ENCODE measurements at places on chromosomes 6 and 20.

GRCh38 chr6:38387461-38387860, 252.3 kb downstream of the BTBD9 start:
- no peak for DNase-seq

DNA sequence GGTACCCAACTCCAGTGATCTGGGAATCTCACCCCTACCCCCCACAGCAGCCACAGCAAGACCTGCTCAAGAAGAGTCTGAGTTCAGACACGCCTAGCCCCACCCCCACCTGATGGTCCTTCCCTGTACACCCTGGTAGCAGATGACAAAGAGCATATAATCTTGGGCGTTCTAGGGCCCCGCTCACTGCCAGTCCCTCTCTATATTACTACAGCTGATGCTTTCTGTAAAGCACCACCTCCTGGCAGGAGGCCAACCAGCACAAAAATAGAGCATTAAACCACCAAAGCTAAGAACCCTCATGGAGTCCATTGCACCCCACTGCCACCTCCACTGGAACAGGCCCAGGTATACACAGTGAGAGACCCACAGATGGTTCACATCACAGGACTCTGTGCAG, 42.3 kb upstream of the FAM210B start:
- DNase-seq = no peak

- no peak for DNase-seq
These were observed 306.3 kb upstream of the IRAK1BP1 start for GRCh38 chr6:78561015-78561414.

DNA sequence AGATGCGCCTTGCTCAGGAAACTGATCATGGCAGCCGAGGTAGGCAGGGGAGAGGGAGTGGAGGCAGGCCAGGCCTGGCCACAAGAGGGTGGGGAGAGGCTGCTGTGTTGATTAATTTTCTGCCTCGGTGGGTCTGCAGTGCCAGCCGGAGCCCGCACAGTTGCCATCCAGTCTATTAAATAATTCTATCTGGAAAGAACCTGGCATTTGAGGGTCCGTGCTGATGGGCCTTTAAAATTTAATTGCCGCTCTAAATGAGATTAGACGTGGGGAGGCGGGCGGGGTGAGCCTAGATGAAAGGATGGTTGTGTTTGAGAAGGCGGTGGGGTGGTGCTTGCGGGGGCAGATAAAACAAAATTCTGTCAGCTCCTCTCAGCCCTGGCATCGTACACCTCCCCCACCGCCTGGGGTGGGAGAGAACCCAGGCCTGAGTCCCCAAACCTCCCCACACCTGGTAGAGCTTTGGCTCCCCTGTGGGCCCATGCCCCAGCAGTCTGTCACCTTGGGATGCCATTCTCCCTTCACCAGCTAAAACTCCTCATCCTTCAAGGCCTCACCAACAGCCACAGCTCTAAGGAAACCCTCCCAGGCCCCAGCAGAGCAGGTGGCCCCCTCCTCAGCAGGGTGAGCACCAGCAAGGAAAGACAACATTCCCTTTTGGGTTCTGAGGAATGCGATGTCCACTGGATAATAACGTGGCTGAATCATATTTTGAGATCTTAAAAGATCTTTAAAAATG, 167.3 kb downstream of the GRM4 start:
- DNase-seq = no peak

DNA sequence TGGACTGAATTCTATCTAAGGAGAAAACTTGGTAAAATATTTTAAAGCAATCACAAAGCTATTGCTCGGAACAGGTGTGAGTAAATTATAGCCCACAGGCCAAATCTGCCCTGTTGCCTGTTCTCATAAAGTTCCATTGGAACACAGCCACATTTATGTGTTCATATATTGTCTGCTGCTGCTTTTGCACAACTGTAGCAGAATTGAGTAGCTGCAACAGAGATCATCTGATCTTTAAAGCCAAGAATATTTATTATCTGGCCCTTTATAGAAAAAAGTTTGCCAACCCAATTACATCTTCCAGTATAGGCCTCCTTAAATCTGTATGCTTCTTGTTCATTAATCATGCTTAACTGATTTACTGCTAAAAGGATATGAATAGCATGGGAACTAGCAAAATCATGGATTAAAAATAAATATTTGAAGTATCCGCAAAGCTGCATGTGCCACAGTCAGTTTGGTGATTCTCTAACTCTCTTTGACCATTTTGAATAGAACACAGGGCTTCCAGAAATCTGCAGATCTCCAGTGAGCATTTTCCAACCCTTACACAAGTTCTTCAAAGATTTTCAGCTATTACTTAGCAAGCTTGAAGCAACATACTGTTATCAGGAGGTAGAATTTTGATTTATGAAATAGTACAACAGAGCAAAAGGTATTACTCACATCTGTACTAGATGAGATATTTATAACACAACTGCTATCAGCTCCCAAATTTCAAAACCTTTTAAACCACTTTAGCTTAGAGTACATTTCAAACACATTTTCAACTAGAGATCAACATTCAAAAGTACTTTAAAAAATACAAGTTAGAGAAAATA, 312.6 kb upstream of the ID4 start:
- no peak for DNase-seq

DNA sequence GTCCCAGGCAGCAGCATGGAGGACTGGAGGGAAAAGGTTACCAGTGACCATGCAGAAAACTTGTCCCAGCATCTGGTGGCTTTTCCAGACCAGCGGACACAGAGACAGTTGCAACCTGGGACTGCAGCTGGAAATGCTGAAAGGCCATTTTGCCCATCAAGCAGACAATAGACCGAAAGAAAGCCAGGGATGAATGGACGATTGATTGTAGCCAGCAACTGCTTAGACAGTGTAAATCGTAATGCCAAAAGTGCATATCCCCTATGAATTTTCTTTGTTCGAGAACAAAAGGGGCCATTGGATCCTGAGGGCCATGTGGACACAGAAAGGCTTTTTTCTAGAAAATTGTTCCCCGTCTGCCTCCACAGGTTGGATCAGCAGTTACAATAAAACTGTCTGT, 115.7 kb downstream of the MBOAT1 start:
- DNase-seq = no peak

Measured in OCI-M1 (cell line).